ENCODE measurements at places on chromosomes 5 and 9. TPM values are rescaled to one million over a fixed set of nuclear protein-coding genes. Genes with fewer than 3 reads are reported as not detected.

CER1 gene
- 0.32 TPM for total RNA-seq

GDNF gene
- total RNA-seq = 0.65 TPM

B4GALT7 gene
- total RNA-seq = 30.1 TPM

DNA sequence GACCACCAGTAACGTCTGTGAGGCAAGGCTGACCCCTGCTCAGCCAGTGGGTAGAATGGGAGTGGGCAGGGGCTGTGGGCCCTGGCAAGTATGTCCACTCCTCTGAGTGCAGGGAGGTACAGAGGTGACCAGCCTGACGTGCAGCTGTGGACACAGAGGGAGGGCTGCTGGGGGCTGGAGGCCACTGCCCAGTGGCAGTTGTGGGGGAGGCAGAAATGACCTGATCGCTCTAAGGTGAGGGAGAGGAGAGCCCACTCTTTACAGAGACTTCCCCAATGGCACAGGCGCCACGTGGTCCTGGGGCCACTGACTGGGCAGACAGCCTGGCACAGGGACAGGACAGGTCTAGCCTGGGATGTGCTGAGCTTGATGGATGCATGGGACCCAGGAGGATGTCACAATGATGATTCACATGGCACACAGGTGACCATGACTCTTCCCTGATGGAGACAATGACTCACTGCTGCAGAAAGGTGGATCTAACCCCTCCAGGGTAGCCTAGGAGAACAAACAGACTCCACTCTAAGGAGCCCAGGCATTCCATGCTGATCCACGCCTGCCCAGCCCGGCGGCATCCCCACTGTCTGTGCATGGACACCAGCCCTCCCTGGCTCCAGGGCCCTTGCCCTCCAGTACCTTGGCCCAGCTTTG, 7.7 kb downstream of the LPCAT1 start:
- no peak for DNase-seq
- H3K4me1 ChIP-seq = peaks cover 37% of the 10 kb centered on the region
- peak overlapping the region; percentile 43 for H3K27ac ChIP-seq
- peak overlapping the region; percentile 49 for H3K4me3 ChIP-seq
- H3K27me3 ChIP-seq = no peaks in the 10 kb centered on the region
- no peaks in the 10 kb centered on the region for H3K36me3 ChIP-seq

DNA sequence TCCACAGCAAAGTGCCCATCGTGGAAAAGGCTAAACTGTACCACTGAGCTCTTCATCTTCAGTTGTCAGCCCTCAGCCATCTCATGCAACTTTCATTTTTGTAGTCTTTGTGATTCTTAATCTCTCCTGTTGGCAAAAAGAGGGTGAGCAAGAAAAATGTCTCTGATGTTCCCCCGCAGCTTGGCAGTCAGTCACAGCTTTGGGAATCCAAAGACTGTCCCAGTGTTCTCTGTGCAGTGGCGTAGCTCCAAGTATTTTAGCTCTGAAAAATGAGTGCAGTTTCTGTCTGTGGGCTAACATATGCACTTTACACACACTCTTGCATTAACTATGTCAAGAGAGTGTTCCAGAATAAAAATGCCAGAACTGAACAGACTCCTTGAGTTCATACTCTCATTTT, 372.2 kb downstream of the TMEM232 start:
- H3K27ac ChIP-seq = no peak overlapping the region
- DNase-seq = no peak
- no peak overlapping the region for H3K4me3 ChIP-seq
- no peaks in the 10 kb centered on the region for H3K36me3 ChIP-seq
- no peaks in the 10 kb centered on the region for H3K4me1 ChIP-seq

DNA sequence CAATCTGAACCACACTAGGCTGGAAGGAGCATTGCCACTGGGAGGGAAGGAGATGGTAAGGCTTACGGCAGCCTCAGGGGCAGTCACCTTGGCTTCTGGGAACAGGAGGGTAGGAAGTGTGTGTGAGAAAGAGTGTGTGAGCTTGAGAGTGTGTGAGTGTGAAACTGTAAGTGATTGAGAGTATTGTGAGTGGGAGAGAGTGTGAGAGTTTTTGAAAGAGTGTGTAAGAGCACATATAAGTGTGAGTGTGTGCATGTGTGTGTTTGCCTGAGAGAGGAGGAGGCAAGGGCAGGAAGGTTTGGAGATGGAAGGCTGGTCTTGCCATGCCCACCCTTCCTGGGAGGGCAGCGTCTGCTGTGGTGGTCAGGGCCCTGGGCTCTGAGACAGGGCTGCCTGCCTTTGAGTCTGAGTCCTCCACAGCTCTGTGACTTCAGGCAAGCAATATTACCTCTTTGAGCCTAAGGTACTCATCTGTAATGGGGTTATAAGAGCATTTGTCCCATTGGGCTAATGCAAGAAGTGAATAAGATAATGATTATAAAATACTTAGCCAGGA, 51.9 kb upstream of the BOD1 start:
- peaks cover 7% of the 10 kb centered on the region for H3K27me3 ChIP-seq
- H3K27ac ChIP-seq = peak overlapping the region; percentile 64
- no peak overlapping the region for H3K4me3 ChIP-seq
- no peak for DNase-seq
- peaks cover 36% of the 10 kb centered on the region for H3K4me1 ChIP-seq
